ENCODE measurements at places on chromosomes 4 and X.

GRCh38 chr4:114264452-114264851, 285.0 kb upstream of the ARSJ start:
- no peak for DNase-seq

DNA sequence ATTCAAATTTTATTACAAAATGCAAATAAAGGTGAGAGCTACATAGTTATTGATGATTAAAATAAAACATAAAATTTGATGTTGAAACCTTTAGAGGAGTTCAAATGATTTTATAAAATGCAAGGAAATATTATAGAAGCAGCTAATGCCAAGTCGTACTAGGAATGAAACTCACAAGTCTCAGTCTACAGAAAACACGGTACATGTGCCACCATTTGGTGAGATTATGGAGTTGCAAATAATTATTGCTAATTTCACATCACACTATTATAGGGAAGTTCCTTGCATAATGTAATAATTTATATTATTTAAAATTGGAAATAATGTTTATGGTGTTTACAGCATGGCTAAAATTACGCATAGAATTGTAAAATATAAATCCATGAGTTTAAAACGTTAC, 1601.7 kb upstream of the TENM3 start:
- DNase-seq: no peak

- DNase-seq: peak; percentile 93
Observed at GRCh38 chr4:153731239-153731638, 28.6 kb downstream of the RNF175 start.

GRCh38 chrX:132508834-132509233, 20.0 kb upstream of the MBNL3 start:
- no peak for DNase-seq

DNA sequence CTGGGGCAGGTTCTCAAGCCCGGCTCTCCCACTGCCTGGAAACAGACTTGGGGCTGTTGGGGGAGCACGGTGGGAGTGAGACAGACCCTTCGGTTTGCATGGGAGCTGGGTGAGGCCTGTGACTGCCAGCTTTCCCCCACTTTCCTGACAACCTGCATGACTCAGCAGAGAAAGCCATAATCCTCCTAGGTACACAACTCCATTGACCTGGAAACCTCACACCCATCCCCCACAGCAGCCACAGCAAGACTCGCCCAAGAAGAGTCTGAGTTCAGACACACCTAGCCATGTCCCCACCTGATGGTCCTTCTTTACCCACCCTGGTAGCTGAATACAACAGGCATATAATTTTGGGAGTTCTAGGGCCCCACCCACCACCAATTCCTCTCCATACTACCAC, 57.6 kb upstream of the UBQLN2 start:
- DNase-seq: no peak
